Activated T-cell treated with anti-CD3 and anti-CD28 coated beads for 48 hours (primary cell): ENCODE measurements at places on chromosomes 1 and 21.
A peak's percentile ranks its signal among the peaks of the same experiment; 100 is the strongest.

DNA sequence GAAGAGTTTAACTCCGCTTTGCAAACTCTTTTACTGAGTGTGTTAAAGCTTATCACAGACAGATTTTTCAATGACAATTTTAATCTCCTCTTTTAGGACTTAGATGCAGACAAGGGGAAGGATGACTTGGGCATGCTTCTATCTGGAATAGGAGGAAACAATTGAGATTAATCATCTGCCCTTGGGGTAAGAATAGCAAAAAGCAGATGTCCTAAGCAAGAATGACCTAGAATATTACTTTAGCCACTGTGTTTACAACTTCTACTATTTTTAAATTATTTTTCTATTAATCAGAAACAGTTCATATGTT lies 569.0 kb upstream of the ADGRL2 start:
- no peak for DNase-seq

DNA sequence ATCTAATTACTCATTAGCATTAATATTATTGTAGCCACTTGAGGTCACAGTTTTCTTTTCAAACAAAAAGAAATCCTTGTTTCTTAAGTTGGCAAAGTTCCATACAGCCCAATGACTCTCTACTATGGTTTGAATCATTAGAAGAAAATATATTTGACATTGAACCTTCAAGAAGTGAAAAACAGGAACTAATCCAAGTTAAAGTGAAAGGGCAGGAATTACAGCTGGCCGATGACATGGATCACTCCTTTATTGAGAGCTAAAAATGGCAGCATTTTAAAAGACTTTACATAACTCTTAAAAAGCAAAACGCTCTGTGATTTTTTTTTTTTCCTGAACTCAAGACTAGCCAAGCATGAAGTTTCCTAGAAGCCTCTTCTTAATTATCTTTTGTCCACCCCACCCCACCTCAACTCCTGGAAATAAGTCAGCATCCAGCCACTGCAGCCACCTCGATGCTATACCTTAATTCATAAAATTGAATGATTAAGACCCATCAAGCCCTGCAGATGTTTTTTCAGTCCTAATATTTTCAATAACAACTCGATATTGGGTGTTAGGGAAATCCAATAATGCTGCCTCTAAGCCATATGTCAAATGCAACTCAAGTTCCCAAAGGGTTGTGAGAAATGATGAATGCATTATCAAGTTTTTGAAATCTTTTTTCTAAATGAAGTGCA lies 323.1 kb downstream of the HHIPL2 start:
- DNase-seq = no peak

DNA sequence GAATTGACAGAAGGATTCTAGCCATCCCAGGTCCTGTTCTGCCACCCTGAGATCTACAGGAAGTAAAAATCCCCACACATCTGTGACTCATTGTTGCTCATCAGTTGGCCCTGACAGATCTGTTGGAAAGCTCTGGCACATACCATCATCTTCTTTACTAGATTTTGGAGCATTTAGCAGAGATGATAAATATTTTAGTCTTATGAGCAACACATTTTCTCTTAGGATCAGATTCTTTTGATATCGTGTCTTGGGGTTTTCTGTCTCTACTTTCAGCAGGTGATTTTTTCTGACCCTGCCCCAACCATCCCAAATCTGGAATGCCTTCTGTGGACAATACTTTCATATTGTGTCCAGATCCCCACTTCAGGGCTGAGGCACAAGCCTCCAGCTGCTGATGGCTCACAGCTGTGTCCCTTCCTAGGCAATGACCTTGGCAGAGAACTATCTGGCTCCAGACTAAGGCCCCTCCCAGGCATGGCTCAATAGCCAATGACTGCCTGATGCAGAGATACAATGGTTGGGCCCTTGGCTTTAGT lies 102.8 kb downstream of the GDAP2 start:
- DNase-seq = no peak

DNA sequence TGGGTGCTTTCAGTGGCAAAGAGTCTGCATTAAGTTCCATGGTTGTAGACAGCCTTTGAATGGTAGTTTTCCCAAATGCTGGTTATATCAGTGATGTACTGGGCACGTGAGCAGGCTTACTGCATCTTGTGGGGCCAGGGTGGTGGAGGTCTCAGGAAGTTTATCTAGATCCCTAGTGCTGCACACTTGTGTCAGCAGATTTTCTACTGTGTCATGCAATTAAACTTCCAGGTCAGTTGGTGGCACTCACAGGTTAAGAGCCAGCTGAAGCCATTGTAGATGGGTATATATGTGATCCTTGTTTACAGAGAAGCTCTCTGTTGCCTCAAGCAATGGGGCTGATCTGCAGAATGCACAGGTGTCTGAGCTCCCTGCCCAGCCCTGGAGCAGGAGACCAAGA lies 33.0 kb downstream of the FOXJ3 start:
- no peak for DNase-seq

- no peak for DNase-seq
These were observed 5.9 kb upstream of the BRWD1 start for GRCh38 chr21:39319251-39319756.

DNA sequence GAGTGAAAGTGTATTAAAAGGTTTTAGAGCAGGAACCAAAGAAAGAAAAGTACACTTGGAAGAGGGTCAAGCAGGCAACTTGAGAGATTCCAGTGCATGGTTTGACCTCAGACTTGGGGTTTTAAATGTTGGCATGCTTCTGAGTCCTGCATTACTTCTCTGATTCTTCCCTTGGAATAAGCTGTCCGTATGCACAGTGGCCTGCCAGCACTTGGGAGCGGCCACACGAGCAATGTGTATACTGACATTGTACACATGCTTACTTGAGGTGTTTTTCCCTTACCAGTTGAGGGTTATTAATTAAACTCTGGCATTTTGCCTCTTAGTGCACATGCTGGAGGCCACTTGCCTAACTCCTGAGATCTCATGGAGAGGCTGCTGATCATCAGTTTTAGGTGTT lies 786.6 kb upstream of the RGS18 start:
- no peak for DNase-seq

DNA sequence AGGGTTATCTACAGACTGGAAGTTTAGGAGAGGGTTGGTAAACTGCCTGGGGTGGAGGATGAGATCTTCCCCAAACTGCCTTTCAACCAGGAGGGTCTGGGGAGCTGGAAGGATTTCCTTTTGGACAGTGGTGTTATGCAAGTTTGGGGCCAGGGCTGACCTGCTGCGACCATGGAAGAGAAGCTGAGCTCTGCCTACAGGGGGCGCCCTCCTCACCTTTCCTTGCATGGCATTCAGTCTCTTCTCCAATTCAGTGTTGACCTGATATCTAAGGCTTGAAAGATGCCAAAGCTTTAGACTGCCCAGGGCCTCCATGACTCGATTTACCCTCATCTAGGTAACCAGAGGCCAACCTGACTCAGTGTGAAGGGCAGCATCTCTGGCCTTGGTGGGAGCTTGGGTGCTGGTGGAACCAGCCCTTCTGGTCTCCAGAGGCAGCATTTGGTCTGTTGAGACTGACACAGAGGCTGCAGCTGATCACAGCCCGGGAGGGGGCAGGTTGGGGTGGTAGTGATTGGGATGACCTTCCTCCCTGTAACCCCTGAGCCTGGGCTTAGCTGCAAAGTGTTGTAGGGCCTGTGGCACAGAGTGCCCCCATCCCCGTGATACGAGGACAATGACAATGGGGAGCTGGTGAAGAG lies 170.0 kb downstream of the GRIK3 start:
- DNase-seq = peak; percentile 11

GRCh38 chr1:171500304-171500703 lies 15.0 kb downstream of the PRRC2C start:
- DNase-seq = no peak

- no peak for DNase-seq
These were observed 561.2 kb downstream of the KIF26B start for GRCh38 chr1:245715970-245716369.

- no peak for DNase-seq
These were observed 500.6 kb downstream of the LTN1 start for GRCh38 chr21:28492127-28492526.

DNA sequence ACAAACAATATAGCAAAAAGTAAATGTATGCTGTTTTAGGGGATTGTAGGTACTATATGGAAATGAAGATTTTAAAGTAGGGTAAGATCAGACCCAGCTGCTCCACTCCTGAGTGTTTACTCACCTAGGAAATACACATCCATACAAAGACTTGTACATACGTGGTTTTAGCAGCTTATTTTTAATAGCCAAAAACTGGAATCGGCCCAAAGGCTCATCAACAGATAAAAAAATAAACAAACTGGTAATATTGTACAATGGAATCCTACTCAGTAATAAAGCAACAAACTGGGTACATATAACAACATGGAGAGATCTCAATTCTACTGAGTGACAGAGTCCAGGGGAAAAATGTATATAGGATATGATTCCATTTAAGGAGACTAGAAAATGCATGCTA lies 179.2 kb upstream of the TMEM51 start:
- no peak for DNase-seq

GRCh38 chr1:77026135-77026534 lies 158.9 kb downstream of the ST6GALNAC5 start:
- no peak for DNase-seq

- no peak for DNase-seq
These were observed 10.4 kb upstream of the WNT3A start for GRCh38 chr1:227996187-227996950.

- DNase-seq = no peak
These were observed 399.8 kb downstream of the PLPP3 start for GRCh38 chr1:56179543-56179942.

- no peak for DNase-seq
These were observed 66.3 kb downstream of the VPS26C start for GRCh38 chr21:37200641-37201480.

DNA sequence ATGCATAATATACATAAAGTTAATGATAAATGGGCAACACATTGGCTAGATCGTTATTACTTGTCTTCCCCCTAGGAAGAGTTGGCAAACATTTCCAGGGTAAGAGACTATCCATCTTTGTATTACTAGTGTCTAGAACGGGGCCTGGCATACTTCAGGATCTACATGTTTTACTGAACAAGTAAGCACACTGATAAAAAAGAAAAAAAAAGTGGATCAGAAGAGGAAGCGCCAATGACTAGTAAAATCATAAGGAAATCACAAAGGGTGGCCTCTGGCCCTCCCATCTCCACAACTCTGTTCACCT lies 482 bp downstream of the TM2D1 start:
- no peak for DNase-seq

GRCh38 chr1:192066202-192066601 lies 92.1 kb upstream of the RGS18 start:
- DNase-seq = no peak

DNA sequence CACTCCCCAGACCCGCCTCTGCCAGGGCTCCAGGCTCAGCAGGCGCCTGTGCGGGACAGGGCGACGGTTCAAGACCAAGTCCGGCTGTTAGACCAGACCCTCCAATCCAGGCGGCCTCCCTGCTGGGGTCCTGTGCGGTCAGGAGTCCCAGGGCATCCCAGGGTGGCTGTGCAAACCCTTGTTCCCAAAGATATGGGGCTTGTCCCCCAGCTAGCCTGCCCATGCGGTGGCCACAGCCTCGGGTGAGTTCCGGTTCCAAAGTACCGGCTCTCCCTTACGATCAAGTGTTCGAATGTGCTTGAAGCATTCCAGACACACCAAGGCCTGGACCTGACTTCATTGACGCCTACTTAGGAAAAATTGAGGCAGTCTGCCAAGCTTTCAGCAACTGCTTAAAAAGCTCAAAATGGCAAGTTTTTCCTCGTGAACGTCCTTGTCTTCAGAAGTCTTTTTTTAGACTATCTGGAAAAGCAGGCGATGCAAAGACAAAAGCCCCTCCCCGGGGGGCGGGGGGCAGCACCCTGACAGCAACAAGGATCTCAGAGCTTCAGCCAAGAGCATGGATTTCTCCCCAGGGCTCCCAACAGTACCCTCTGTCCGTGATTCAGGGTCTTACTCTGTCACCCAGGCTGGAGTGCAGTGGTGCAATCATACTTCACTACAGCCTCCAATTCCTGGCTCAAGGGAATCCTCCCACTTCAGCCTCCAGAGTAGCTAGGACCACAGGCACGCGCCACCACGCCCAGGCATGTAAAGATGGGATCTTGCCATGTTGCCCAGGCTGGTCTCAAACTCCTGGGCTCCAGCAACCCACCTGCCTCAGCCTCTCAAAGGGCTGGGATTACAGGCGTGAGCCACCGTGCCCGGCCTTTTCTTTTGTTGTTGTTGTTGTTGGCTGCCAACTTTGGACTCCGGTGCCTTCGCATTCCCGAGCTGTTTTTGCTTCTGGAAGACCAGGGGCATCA lies 2.3 kb downstream of the FAAP20 start:
- DNase-seq = no peak

GRCh38 chr1:230130172-230130944 lies 63.3 kb downstream of the GALNT2 start:
- no peak for DNase-seq

DNA sequence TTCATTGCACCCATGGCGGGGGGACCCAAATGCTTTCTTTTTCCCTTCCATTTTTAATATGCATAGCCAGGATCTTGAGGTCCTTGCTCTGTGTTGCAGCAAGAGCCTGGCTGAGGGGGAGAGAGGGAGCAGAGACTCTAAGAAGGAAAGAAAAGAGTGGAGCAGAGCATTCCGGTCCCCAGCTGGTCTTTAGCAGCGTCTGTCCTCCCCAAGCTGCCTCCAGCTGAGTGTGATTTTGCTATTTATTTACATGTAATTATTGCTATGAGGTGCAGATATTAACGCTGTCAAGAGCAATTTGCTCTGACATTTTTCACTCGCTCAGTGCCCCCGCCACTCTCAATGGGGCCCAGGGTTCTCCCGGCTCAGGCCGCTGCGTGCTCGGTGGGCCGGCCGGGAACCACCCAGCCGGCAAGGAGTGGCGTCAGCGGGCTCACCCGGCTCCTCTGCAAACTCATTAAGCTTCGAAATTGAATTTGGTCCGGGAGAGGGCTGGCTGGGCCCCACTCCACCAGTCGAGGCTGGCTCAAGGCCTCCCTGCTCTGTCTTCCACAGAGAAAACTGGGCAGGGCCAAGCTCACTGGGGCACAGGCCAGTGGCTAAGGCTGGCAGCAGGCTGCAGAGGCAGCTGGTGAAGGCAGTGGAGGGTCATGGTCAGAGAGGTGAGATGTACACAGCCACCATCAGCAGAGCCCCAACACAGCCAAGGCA lies 93.2 kb downstream of the PAX7 start:
- no peak for DNase-seq

- no peak for DNase-seq
These were observed 2.2 kb downstream of the IKBKE start for GRCh38 chr1:206472454-206472853.

GRCh38 chr1:207981976-207982375 lies 71.1 kb upstream of the CD34 start:
- no peak for DNase-seq

- DNase-seq = no peak
These were observed 21.1 kb downstream of the WDR47 start for GRCh38 chr1:109020693-109021257.

GRCh38 chr1:152886085-152886484 lies 8.0 kb downstream of the SMCP start:
- no peak for DNase-seq

- no peak for DNase-seq
These were observed 3.8 kb downstream of the CELSR2 start for GRCh38 chr1:109252893-109253802.

DNA sequence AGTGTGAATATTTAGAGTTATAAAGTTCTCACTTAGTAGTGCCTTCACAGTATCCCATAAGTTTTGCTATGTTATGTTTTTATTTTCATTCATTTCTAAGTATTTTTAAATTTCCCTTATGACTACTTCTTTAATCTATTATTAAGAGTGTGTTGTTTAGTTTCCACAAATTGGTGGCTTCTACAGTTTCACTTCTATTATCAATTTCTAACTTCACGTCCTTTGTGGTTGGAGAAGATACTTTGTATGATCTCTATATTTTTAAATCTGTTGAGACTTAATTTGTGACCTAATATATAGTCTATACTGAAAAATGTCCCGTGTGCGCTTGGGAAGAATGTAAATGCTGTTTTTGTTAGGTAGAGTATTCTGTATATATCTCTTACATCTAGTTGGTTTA lies 11.7 kb downstream of the CHIA start:
- no peak for DNase-seq
